WERI-Rb-1 (cell line): ENCODE measurements at places on chromosomes 6 and 20.

DNA sequence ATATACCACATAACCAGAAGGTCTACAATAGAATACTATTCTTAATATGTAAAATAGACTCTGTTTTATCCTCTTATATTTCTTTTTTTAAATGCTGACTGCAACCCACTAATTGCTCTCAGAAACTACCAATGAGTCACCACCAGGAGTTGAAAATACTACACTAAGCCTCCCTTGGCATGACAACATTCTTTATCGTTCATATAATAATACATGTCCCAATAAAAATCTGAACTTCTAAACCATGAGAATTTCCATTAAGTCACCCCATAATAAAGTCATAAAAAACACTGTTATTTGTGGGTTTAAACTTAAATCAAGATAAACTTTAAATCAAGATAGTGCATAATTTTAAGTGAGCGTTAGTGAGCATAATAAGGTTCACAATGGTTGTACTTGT, 4.2 kb downstream of the HACE1 start:
- DNase-seq, result no peak

GRCh38 chr6:42378125-42378524, 73.6 kb downstream of the TRERF1 start:
- DNase-seq, result no peak

- DNase-seq, result no peak
These were observed 38.6 kb downstream of the AKIRIN2 start for GRCh38 chr6:87663434-87663833.

DNA sequence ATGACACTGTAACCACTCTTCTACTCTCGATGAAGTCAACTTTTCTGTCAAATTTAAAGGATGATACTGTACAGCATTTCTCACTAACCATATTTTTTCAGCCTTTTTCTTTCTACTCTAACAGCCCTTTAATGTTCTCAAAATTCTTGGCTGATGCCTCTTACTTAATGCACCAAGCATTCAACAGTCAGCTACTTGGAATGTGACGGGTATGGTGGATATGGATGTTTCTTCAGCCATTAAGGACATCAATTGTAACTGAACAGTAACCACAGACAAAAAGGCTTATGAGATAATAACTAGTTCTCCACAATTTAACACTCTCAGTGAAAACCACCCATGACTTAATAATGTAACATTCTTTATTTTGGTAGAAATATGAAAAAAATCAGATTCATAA, 467.2 kb upstream of the ZNF337 start:
- no peak for DNase-seq

DNA sequence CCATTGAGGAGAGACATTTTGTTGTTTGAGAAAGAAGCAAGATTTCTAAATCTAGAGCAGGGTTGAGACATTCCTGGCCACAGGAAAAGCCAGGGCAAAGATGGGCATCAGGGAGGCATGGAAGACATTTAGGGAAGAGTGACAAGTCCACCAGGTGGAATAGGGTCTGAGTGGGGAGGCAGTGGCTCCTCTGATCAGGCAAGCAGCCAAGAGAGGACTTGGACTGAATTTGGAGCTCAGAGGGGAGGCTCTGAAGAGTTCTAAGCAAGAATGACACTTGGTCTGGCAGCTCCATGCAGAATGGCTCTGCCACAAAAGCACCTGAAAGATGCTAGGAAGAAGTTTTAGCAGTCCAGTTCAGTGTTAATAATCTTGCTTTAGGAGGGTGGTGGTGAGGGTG, 120.8 kb downstream of the FYN start:
- DNase-seq, result no peak

- no peak for DNase-seq
These were observed 23.6 kb downstream of the COL11A2 start for GRCh38 chr6:33168639-33169038.

DNA sequence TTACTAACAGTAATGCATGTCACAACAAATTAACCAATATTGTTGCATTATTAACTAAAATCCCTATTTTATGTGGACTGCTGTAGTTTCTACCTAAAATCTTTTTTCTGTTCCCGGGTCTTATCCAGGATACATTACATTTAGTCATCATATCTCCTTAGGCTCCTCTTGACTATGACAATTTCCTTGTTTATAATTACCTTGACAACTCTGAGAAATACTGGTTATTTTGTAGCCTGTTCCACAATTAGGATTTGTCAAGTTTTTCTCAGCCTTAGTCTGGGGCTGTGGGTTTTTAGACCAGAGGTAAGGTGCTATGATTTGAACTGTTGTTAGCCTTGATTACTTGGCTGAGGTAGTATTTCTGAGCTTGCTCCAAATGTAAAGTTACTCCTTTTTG, 3.7 kb downstream of the FBXO5 start:
- DNase-seq, result no peak
